Left ventricle myocardium inferior (tissue), 1 donor: ENCODE measurements at places on chromosomes 4 and X.
A peak's percentile ranks its signal among the peaks of the same experiment; 100 is the strongest.

DNA sequence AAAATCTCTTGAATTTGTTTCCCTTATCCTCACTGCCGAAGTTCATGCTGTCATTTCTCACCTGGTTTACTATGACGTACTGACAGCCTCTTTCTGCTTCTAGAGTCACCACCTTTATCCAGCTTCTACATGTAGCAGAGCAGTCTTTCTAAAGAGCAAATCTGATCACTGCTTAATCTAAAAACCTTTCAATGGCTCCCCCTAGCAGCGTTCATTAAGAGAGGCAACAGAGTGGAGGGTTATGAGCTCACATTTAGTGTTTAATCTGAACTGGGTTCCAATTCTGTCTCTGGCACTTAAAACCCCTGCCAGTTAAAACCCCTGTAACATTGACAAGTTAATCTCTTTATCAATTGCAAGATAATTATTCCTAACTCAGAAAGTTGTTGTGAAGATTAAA lies 4.4 kb downstream of the RBPJ start:
- no peak for DNase-seq
- H3K27me3 ChIP-seq = no peaks in the 10 kb centered on the region
- peaks cover 72% of the 10 kb centered on the region for H3K4me1 ChIP-seq

DNA sequence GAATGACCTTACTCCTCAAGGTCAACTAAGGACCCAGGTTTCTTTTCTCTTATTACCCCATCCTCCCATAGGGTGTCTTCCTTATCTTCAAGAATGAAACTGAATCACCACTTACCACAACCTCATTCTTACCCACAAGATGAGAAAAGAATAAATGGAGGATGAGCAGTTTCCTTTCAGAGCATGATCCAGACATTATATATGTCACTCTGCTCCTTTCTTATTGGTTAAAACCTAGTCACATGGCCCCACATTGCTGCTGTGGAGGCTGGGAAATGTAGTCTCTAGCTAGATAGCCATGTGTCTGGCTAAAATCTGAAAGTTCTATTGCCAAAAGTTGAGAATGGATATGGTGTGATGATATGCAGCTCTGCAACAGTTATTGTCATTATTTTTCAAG lies 62.4 kb upstream of the RAI2 start:
- no peak for DNase-seq
- no peak overlapping the region for H3K27ac ChIP-seq
- H3K4me1 ChIP-seq = no peaks in the 10 kb centered on the region
- no peaks in the 10 kb centered on the region for H3K27me3 ChIP-seq

DNA sequence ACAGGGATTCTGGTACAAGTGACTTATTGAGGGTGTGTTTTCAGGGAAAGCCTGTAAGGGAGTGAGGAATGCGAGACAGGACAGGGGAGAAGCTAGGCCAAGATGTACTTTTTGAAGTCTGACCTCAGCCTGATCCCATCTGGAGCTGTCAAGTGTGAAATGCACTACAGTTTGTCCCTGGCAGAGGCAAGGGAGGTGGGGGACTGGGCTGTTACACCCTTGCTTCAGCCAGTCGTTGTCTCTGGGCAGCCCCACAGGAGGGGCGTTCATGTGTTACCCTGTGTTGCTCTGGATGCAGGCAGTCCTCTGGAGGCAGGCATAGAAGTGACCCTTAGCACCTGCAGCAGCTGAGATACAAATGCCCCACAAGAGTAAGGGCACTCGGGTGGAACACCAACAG lies 25.8 kb downstream of the PPEF1 start:
- no peak overlapping the region for H3K27ac ChIP-seq
- H3K4me3 ChIP-seq = no peak overlapping the region
- no peak for DNase-seq
- no peaks in the 10 kb centered on the region for H3K27me3 ChIP-seq
- no peaks in the 10 kb centered on the region for H3K36me3 ChIP-seq

GRCh38 chr4:186228514-186228894 lies 1.2 kb downstream of the KLKB1 start:
- no peak for DNase-seq
- H3K36me3 ChIP-seq = no peaks in the 10 kb centered on the region
- H3K4me1 ChIP-seq = peaks cover 17% of the 10 kb centered on the region
- H3K27me3 ChIP-seq = no peaks in the 10 kb centered on the region
- H3K4me3 ChIP-seq = peak overlapping the region; percentile 39

- no peak for DNase-seq
- H3K27me3 ChIP-seq = no peaks in the 10 kb centered on the region
- H3K4me1 ChIP-seq = no peaks in the 10 kb centered on the region
- no peaks in the 10 kb centered on the region for H3K36me3 ChIP-seq
- H3K4me3 ChIP-seq = no peak overlapping the region
- no peak overlapping the region for H3K27ac ChIP-seq
Measured at GRCh38 chrX:150050387-150050786, 112.1 kb upstream of the EOLA2 start.

DNA sequence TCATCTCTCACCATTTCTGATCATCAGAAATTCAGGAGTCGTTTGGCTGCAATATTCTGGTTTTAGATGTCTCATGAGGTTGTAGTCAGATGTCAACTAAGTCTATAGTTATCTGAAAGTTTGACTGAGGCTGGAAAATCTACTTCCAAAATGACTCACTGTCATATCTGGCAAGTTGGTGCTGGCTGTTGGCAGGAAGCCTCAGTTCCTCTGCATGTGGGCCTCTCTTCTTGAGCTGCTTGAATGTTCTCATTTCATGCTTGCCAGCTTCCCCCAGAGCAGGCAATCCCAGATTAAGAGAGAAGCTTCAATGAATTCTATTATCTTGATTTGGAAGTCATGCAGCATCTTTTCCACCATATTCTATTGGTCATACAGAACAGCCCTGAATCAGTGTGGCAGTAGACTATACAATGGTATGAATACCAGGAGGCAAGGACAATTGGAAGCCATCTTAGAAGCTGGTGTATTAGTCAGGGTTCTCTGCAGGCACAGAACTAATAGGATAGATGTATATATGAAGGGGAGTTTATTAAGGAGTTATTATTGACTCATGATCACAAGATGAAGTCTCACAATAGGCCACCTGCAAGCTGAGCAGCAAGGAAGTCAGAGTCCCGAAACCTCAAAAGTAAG lies 46.8 kb upstream of the ELF2 start:
- DNase-seq = peak; percentile 44
- H3K4me1 ChIP-seq = peaks cover 3% of the 10 kb centered on the region

GRCh38 chrX:70907900-70908299 lies 611 bp downstream of the TEX11 start:
- no peak overlapping the region for H3K27ac ChIP-seq
- DNase-seq = no peak
- H3K36me3 ChIP-seq = no peaks in the 10 kb centered on the region
- no peak overlapping the region for H3K4me3 ChIP-seq

DNA sequence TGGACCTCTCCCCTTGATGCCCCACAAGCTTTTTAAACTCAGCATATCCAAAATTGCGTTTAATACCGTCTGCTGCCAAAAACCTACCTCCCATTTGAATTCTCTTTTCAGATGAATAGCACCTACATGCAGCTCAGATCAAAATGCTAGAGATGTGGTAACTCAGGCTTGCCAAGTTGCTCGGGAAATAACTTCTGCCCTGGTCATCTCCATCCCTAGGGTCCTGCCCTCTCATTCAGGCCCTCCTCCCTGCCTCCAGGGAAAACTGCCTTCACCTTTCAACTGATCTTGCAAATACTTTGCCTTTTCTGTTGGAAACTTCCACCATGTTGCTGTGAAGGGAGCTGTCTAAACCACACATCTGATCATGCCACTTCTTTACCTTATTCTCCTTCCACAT lies 114.1 kb downstream of the SPRY1 start:
- H3K27ac ChIP-seq = no peak overlapping the region
- H3K27me3 ChIP-seq = no peaks in the 10 kb centered on the region

DNA sequence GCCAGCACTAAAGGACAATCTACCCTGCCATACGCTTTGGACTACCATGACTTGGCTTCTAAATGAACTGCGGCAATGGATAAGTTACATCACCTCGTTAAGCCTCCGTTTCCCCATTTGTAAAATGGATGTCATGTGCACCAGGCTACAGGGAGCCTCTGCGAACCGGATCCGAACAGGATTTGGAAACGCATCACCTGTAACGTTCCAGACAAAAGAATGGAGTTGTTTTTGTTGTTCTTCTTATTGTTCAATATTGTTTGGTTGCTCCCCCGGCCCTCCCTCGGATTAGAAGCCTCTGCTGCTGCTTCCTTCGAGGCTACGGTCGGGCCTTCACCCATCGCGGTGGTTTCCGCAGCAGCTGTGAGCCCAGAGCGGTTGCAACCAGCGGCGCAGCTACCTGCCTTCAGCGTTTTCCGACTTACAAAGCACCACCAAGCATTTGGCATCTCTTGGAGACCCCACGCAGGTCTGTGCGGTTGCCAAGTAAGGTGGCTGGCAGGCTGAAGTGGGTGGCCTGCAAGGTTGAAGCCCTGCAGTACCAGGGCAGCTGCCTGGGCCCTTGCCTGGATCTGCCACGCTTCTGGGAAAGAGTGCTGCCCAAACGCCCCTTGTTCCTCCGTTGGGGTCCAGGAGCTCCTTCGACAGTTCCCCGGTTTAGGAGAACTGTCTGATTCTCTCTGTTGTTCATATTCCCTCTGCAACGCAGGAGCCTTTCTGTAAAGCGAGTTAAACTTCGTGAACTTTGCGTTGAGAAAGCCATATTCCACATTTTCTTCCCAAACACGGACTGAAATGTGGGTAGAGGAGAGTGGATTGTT lies 7.1 kb downstream of the NKX3-2 start:
- no peak for DNase-seq
- no peaks in the 10 kb centered on the region for H3K36me3 ChIP-seq
- peaks cover 45% of the 10 kb centered on the region for H3K4me1 ChIP-seq
- H3K4me3 ChIP-seq = no peak overlapping the region
- H3K27me3 ChIP-seq = peaks cover 100% of the 10 kb centered on the region
- H3K27ac ChIP-seq = no peak overlapping the region

- peaks cover 32% of the 10 kb centered on the region for H3K4me1 ChIP-seq
- no peak overlapping the region for H3K4me3 ChIP-seq
- no peaks in the 10 kb centered on the region for H3K27me3 ChIP-seq
- no peaks in the 10 kb centered on the region for H3K36me3 ChIP-seq
- peak overlapping the region; percentile 58 for H3K27ac ChIP-seq
- no peak for DNase-seq
Measured at GRCh38 chr4:168784786-168785461, 225.1 kb downstream of the CBR4 start.

GRCh38 chrX:151030845-151031244 lies 47.7 kb downstream of the HMGB3 start:
- no peak overlapping the region for H3K27ac ChIP-seq
- H3K4me3 ChIP-seq = no peak overlapping the region
- H3K36me3 ChIP-seq = no peaks in the 10 kb centered on the region
- no peaks in the 10 kb centered on the region for H3K27me3 ChIP-seq

DNA sequence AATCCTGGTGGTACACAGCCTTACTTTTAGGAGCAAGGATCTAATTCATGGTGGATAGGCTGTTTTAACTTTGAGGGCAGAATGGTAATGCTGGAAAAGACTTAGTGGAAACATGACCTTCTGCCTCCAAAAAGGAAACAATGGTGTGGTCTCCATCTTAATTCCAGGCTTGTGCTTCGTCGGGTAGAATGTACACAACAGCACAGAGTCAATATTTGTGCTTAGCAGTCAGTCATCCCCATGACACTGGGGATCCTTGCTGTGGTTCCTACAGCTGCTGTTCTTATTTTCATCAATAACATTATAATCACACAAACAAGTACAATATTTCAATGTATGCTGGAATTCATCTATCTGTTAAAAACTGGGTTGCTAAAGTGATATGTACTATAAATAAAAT lies 104.4 kb downstream of the HHIP start:
- no peaks in the 10 kb centered on the region for H3K4me1 ChIP-seq
- no peak overlapping the region for H3K4me3 ChIP-seq
- H3K36me3 ChIP-seq = no peaks in the 10 kb centered on the region
- no peak for DNase-seq
- no peaks in the 10 kb centered on the region for H3K27me3 ChIP-seq

DNA sequence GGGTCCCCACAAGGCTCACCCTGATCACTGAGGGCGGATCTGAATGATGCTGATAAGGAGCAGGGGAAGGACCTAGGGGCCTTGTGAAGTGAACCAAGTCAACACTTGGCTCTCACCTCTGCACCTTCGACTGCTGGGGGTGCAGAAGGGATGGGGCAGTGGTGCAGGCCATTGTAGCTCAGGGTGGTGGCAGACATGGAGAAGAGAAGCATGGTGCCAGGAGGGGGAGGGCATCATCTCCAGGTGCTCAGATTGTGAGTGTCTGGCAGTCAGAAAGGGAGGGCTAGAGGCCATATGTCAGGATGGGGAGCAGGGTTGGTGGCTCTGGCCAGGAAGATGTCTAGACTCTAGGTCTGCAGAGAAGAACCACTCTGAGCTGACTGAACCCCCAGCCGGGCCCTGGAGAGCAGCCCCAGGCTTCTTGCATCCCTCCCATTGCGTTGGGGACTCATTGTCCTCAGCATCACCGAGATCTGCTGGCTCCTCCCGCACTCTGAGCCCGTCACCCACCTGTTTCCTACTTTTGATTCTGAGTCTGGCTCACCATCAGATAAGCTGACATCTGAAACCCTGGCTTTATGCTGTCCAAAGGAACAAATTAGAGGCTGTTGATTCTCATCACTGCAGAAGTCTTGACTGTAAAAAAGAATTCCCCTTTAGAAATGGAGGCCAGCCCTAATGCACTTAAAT lies 3.8 kb downstream of the APLN start:
- no peaks in the 10 kb centered on the region for H3K27me3 ChIP-seq
- no peak for DNase-seq
- H3K4me1 ChIP-seq = peaks cover 37% of the 10 kb centered on the region
- H3K4me3 ChIP-seq = no peak overlapping the region
- H3K27ac ChIP-seq = peak overlapping the region; percentile 80
- H3K36me3 ChIP-seq = no peaks in the 10 kb centered on the region

DNA sequence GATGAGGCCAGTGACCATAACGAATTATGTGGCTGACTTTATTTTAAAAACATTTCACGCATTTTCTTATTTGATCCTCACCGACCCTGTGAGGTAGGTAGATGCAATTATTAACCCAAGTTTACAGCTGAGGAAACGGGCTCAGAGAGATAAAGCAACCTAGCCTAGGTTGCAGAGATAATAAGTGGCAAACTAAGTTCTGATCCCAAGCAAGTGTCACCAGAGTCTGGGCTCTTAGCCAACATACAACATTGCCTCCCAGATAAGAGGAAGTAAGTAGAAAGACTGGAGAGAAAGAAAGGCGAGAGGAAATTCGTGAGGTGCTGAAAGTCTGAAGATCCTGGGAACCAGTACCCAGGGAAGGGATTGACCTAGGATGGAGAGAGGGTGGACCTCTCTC lies 77.4 kb upstream of the GPR50 start:
- no peaks in the 10 kb centered on the region for H3K4me1 ChIP-seq
- H3K27ac ChIP-seq = no peak overlapping the region
- no peaks in the 10 kb centered on the region for H3K27me3 ChIP-seq
- no peak for DNase-seq
- no peak overlapping the region for H3K4me3 ChIP-seq
- H3K36me3 ChIP-seq = no peaks in the 10 kb centered on the region
